ENCODE measurements at places on chromosomes 12 and 14.

DNA sequence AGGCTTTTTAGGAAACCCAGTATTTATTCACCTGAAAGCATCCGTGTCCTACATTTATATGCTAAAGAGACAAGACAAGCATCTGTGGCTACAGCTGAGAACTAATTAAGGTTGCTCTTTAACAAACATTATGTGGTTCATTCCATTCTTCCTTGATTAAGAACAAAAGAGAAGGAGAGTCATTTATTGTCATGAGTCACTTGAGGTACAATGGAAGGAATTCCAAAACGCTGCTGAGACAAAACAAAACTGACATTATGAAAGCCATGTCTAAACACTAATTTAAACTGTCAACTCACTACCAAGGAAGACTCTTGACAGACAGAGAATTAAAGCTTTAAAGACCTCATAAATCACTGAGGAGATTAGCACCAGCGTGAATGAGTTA lies 214.4 kb downstream of the BMP4 start:
- no peak for DNase-seq

DNA sequence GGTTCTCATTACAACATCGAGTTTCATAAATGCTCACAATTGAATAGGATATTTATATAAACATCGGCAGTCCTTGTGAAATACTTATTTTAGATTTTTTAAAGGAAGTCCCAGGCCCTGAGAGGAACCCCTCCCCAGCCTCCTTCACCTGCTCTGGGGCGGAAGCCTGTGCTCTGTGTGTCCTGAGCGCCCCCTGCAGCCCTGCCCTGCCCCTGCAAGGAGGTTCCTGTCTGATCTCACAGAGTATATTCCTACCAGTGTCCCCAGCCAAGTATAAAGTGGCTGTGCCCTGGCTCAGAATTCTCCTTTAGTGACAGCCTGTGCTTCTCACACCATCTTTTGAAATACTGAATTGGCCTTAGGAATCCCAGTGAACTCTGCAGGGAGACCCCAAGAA lies 659.5 kb downstream of the TMEM121 start:
- DNase-seq, result no peak

- no peak for DNase-seq
Observed at GRCh38 chr12:75684678-75685616, 173.5 kb upstream of the KRR1 start.

GRCh38 chr14:77302926-77303325 lies 17.8 kb downstream of the POMT2 start:
- DNase-seq, result no peak

DNA sequence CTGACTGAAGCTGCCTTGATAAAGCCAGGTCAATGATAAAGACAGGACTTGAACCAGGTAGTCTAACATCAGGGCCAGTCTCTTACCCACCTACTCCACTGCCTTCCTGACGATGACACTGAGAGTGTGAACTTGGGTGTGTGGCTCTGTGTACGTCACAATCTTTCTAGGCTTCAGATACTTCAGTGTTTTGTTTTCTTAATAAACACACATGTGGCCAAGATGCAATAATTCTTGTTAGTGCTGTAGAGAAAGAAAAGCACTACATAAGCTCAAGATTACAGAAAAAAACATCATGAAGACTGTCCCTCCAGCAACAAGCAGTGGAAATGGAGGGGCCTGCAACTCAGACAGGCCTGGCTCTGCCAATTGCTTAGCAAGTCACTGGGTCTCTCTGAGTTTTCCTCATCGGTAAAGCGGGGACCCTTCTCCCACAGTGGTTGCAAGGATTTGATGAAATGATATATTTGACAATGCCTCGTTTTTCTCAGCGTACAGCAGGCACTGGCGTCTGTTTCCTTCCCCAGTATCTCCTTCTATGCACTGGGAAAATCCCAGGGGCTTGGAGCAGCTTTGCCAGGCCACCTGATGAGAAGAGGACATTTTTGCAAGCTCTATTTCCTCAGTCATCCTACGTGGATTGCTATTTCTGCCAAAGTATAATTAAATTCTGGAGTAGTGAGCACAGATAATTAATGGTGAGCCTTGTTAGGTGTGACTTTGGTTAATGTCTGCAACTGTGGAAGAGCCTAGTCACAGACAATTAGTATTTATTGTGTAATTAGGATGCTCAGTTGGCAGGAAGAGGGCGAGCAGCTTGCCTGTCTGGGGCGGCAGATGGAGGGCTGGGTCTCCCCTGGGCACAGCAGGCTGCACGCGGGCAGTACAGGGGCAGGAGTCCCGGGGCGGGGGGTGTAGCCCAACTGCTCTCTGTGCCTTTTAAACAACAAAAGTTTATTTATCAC lies 55.8 kb upstream of the CHGA start:
- DNase-seq, result no peak

DNA sequence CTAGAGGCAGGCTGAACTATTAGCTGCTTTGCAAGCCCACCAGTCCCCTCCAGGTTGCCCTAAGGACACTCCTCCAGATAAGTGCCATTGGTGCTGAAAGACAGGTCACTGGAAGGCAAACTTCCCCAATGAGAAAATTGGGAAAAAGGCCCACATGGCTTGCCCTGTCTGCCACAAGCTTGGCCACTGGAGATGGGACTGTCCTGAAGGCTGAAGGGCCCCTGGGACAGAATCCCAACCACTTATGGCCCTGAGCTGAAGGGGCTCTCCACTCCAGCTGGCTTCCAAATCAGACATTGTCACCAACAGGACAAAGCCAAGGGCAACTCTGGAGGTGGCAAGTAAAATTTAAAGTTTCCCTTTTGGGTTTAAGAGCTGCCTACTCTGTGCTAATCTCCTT lies 12.2 kb upstream of the DHRS2 start:
- no peak for DNase-seq

DNA sequence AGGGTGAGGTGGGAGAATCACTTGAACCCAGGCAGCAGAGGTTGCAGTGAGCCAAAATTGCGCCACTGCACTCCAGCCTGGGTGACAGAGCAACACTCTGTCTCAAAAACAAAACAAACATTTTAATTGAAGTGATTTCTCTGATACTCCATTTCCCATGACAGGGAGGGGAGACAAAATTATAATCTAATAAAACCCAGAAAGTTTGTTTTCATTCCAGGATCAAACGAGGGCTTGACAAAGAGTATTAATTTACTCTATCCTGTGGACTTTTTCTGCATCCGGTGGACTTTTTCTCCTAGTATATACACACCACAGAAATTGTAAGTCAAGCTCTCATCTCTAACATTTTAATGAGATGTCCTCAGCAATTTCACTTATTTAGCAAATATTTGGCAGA lies 14.5 kb upstream of the AP4S1 start:
- no peak for DNase-seq

- DNase-seq, result no peak
Observed at GRCh38 chr14:106657460-106657859, 1131.1 kb downstream of the TMEM121 start.

Measured in right forelimb (tissue), 1 donor.